ENCODE measurements at places on chromosomes 11 and 22. TPM values are rescaled to one million over a fixed set of nuclear protein-coding genes. Genes with fewer than 3 reads are reported as not detected.

The ISX gene
- total RNA-seq, result 0.13 TPM

The SLC43A1 gene
- 20.2 TPM for total RNA-seq

The KCNK4 gene
- not detected for total RNA-seq

The SERHL2 gene
- total RNA-seq, result 39.5 TPM

The OR51I1 gene
- total RNA-seq, result not detected

The DNAL4 gene
- 15.3 TPM for total RNA-seq

The CRYBB1 gene
- 0.42 TPM for total RNA-seq

The MRGPRX3 gene
- not detected for total RNA-seq

The SERPING1 gene
- total RNA-seq, result 89.4 TPM

The MS4A4E gene
- 0.25 TPM for total RNA-seq

The TECTA gene
- 1.2 TPM for total RNA-seq

The SLC22A9 gene
- total RNA-seq, result not detected

The SORL1 gene
- 12.5 TPM for total RNA-seq

The APOL4 gene
- total RNA-seq, result 4.1 TPM

The OR8D1 gene
- not detected for total RNA-seq

The CDC42EP2 gene
- 2.5 TPM for total RNA-seq

The GRAP2 gene
- total RNA-seq, result 0.88 TPM
